ENCODE measurements at places on chromosomes 2 and 18.

- no peak for DNase-seq
Measured at GRCh38 chr2:211652327-211652726, 886.3 kb downstream of the ERBB4 start.

DNA sequence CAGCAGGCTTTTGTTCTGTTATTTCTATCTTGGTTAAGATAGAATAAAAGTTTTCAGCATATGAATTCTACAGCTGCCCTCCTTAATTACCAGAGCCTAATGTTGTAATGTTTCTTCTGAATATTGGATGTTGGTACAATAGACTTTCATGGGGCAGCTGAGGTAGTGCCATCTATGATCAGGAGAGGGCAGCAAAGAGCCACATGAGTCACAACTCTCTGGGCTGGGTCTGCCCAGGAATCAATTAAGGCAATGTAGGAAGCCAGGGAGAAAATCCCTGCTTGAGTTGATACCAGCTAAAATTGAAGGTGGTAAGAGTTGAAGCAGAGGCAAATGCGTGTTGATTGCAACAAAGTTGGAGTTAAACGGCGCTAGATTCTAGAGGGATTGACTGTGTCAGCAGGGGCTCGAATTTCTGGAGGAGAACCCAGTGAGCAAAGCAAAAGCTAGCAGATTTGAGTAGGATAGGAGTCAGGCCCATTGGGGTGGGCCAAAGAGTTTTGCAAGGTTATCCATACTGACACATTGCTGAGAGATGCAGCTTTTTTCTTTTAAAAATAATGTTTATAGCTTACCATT is 10.6 kb upstream of the MC5R start:
- DNase-seq: peak; percentile 50

DNA sequence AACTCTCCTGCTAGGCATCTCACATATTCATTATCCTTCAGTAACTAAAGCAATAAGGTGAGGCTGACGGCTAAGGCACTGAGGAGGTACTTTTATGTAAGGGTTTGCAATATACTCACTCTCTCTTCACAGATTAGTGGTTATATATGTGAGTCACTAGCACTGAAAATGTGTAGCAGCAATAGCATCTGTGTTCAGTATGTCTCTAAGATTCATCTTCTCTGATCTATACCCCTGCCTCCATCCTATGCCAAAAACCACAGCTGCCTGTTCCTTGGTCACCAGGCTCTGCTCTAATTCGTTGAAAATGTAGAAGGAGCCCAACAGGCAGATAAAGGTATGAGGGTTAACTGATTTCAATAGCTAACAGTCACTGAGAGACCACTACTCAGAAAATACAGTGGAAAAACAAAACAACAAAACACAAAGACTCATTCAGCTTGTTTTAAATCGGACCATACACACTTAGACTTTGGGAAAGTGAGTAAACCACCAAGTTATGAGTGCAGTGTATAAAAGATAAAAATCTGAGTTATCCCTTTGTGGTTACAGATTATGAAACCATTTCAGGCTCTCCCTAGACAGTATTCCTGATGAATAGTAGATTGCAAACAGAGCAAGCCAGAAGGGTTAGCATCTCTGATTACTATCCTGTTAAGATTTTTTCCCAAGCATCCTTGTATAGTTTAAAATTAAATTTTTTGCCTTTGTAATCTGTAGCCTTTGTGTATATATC is 75.3 kb upstream of the CYP26B1 start:
- peak; percentile 24 for DNase-seq

DNA sequence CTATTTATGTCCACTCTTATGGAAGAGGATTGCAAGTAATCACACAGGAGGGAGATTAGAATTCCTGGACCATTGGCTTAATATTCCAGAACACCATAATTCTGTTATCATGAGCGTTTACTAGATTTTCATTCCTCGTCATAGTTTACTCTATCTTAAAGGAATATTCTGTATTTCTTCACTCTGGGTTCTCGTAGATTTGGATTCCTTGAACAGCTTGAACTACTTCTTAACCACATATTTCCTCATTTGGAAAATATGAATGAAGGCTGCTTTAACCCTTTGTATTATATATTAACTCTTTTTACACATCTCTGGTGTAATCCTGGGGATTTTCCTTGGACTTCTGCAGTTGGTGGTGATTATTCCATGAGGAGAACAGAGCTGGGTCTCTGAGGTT is 46.3 kb upstream of the CCBE1 start:
- DNase-seq: peak; percentile 71

- DNase-seq: no peak
Measured at GRCh38 chr2:166591226-166591625, 97.2 kb upstream of the SCN7A start.

- peak; percentile 73 for DNase-seq
Measured at GRCh38 chr2:9249020-9249800, 42.6 kb downstream of the ASAP2 start.

DNA sequence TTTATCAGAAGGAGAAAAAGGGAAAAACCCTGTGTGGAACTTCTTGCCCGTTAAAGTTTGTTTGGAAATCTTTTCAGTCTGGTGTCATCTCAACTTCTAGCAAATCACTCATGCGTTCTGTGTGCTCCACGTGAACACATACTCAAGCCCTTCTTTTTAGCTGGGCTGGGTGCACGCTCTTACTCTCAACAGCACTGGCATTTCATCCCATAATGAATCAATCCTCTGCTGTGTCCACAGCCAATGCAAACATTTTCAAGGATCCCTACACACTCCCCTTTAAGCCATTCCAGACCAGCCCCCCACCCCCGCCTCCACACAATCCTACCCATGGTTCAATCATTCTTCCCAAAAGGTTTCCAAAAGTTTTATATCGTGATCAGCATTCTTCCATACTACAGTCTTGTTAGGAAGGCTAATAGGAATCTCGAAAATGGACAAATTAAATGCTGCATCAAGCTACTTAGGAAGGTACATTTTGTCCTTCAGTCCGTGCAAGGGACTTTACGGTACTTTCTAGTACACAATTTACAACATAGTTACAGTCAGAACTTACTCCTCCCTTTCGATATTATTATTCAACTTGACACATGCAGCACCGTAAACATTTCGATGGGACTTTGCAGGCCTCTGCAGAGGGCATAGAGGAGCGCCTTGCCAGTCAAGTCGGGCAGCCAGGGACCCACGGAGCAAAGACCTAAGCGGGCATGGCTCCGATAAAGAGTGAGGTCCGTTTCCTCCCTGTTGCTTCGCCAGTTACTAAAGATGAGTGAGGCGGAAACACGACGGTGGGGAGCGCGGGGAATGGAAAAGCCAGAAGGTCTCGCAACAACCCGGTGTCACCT is 1.4 kb downstream of the PTGR3 start:
- DNase-seq: peak; percentile 69

GRCh38 chr2:86223140-86223926 is 24.1 kb downstream of the MRPL35 start:
- peak; percentile 33 for DNase-seq

GRCh38 chr2:41546031-41546430 is 501.8 kb upstream of the PKDCC start:
- no peak for DNase-seq

DNA sequence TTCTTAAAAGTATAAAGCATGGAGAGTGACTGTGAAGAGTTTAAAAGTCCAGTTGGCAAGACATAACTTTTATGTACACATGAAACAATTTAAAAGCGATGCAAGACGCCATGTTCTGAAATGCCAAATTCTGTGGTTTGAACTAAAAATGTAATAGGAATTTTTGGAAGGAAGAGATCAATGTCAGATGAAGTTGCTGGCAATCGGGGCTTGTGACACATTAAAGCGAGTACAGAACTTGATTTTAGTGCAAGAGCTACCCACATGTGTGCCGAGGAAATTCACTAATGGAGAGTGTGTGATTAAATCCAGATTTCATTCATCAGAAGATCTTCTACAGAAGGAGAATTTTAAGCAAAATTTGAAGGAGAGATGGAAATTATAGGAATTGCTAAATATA is 220.2 kb upstream of the CCDC68 start:
- DNase-seq: peak; percentile 38

DNA sequence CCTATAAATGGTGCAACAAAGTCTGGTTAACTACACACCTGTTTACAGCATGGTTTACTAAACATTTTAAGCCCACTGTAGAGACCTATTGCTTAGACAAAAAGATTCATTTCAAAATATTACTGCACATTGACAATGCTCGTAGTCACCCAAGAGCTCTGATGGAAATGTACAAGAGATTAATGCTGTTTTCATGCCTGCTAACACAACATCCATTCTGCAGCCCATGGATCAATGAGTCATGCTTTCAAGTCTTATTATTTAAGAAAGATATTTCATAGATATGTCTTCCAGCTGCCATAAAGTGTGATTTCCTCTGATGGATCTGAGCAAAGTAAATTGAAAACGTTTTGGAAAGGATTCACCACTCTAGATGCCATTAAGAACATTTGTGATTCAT is 781.1 kb downstream of the MBD2 start:
- no peak for DNase-seq

DNA sequence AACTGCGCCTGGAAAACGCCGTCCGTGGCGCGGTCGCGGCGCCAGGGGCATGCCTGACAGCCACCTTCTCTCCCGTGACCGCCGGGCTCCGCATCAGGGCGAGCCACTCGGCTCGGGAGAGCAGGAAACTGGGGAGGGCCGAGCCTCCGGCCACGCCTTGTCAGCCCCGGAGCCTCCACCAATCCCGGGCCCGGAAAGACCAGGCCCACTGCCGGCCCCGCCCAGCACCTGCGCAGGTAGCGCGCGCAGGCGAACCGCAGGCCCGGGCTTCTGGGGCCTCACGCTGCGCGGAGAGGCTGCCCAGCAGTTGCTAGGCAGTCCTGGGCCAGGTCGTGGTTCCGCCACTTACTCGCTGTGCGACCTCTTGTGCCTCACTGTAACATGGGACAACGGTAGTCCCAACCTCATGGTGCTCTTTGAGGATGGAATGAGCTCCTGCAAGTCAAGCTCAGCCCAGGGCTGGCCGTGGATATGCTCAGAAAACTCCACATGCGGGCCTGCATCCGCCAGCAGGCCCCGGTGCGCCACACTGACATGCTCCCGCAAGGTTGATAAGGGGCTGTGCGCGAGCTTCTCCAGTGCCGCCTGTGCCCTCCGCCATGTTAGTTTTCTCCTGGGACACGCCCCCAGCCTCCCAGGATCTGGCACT is 97.1 kb downstream of the INHBB start:
- no peak for DNase-seq

- no peak for DNase-seq
Measured at GRCh38 chr2:238855299-238855698, 7.4 kb downstream of the TWIST2 start.

- DNase-seq: no peak
Measured at GRCh38 chr2:44163777-44164176, 4.9 kb upstream of the PPM1B start.

DNA sequence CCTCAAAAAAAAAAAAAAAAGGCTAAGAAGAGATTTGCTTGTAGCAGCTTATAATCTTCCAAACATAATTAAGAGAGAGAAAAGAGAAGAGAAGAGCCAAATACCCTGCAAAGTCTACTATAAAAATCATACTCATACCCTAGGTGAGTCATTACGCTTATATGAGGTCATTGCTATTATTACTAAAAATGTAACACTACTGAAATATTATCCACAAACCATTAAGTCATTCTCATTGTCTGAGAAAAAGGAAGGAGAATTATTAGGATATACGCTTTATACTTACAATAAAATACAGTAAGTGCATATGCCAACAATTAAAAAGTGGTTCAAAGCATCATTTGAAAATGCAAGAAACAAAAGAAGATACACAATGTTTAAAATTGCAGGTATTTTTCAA is 66.5 kb downstream of the COLEC12 start:
- DNase-seq: no peak

DNA sequence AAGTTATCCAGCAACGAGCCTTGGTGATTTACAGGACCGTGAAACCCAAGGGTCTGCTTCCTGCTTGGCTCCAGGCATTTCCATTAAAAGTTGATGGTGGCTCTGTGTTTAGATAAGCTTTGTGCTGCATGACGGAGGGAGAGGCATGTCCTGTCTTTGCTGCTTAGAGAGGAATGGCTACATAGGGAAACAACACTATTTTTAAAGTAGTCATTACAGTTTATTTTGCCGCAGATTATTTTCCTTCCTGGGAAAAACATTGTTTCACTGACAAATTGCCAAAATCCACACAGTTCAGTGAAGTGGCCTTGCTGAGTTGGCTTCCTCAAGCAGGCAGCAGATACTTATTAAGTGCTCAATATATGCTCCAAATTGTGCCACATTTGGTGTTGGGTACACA is 98.5 kb downstream of the THSD7B start:
- DNase-seq: no peak

- no peak for DNase-seq
Measured at GRCh38 chr2:120949027-120949956, 213.6 kb downstream of the GLI2 start.

- no peak for DNase-seq
Measured at GRCh38 chr2:80255918-80256781, 48.4 kb downstream of the LRRTM1 start.

- DNase-seq: no peak
Measured at GRCh38 chr2:126792993-126793392, 105.7 kb upstream of the TEX51 start.

DNA sequence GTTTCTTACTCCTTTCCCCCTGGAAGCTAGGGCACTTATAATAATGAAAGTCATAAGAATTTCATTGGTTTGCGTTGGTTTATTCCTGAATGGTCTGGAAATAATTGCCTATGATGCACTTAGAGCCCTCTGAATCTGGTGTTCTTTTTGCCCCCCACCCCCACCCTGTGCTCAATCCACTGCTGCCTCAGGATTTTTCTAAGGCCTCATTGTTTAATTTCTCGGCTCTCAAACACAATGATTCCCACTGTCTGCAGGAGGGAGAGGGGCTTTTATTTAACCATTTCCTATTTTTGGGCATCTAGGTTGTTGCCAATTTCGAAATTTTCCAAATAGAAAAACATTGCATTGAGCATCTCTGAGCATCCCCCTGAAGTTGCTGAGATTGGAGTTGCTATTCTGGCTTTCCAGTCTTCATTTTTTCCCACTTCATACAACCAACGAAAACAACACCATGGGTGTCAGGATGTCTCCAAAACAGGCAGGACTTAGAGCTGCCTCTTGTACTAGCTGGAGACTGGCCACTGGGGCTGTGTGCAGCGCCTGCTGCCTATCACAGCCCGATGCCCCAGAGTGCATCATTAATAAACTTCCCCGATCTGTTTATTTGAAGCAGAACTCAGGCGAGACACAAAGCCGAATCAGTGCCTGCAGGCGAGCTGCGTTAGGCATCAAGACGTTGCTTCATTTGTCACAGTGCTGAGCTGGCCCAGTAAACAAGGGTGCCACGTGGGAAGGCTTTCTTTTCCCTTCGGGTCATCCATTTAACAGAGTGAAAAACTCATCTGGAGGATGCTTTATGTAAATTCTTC is 1.8 kb upstream of the PCARE start:
- peak; percentile 79 for DNase-seq

- DNase-seq: no peak
Measured at GRCh38 chr18:45316127-45316526, 299.1 kb upstream of the SLC14A2 start.

GRCh38 chr2:136135921-136136906 is 18.3 kb upstream of the CXCR4 start:
- no peak for DNase-seq

GRCh38 chr2:75356865-75357264 is 157.5 kb upstream of the TACR1 start:
- DNase-seq: no peak

GRCh38 chr18:8366656-8367055 is 242.6 kb upstream of the RAB12 start:
- no peak for DNase-seq

All from fibroblast of gingiva (primary cell).